ENCODE measurements at places on chromosomes 1 and 21.
A peak's percentile ranks its signal among the peaks of the same experiment; 100 is the strongest.

DNA sequence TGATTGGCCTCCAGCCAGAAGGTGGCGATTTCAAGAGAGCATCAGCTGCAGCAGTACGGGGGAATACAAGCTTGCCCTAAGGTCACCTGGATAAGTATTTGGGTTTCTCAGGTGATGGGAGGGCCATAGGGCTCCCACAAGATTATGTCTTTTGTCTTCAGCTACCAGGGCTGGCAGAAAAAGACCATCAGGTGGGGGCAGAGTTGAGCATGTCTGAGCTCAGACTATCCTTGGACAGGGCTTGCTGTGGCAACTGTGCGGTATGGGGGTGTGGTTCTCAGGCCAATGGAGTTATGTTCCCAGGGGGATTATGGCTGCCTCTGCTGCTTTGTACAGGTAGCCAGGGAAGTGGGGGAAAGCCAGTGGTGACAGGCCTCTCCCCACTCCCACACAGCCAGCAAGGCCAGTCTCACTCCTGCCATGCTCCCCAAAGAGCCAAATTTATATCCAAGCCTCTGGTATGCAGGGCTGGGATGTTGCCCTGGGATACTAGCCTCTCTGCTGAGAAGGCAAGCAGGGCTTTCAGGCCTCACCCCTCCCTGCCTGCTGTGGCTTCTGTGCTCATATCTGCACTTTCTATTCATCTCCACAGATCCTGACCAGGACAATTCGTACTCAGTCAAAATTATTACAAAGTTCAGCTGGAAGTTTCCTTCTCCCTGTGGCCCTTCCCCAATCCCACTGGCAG, 26.6 kb upstream of the CD84 start:
- no peak overlapping the region for H3K27ac ChIP-seq
- no peaks in the 10 kb centered on the region for H3K4me1 ChIP-seq
- H3K27me3 ChIP-seq, result no peaks in the 10 kb centered on the region
- no peak for DNase-seq

- no peak for DNase-seq
- H3K4me3 ChIP-seq, result no peak overlapping the region
- no peaks in the 10 kb centered on the region for H3K4me1 ChIP-seq
- no peaks in the 10 kb centered on the region for H3K36me3 ChIP-seq
Measured at GRCh38 chr1:40303790-40304189, 13.3 kb downstream of the COL9A2 start.

- H3K4me3 ChIP-seq, result no peak overlapping the region
- no peaks in the 10 kb centered on the region for H3K4me1 ChIP-seq
- H3K27me3 ChIP-seq, result no peaks in the 10 kb centered on the region
- no peak for DNase-seq
- H3K36me3 ChIP-seq, result no peaks in the 10 kb centered on the region
Measured at GRCh38 chr1:243962541-243962940, 88.5 kb upstream of the ZBTB18 start.

GRCh38 chr21:46185716-46186115, 1.5 kb upstream of the SPATC1L start:
- H3K4me3 ChIP-seq, result no peak overlapping the region
- H3K36me3 ChIP-seq, result no peaks in the 10 kb centered on the region
- H3K4me1 ChIP-seq, result no peaks in the 10 kb centered on the region
- H3K27me3 ChIP-seq, result no peaks in the 10 kb centered on the region
- H3K27ac ChIP-seq, result peak overlapping the region; percentile 79

DNA sequence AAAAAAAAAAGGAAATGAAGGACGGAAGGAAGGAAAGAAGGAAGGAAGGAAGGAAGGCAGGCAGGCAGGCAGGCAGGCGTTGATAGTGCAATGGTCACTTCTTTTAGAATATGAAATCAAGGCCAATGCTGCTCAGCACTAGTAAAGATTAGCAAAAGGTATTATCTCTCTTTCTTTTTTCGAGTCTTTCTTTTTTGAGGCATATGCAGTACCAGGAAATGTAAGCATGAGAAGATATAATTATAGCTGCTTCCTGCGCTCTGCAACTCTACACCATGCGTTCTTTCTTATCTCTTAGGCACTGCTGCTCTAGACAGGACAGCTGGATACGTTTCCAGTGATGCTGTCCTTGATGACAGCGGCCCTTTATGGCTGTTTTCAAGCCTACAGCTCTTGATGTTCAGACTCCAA, 1512.5 kb upstream of the B3GALT2 start:
- no peak overlapping the region for H3K27ac ChIP-seq
- H3K4me1 ChIP-seq, result no peaks in the 10 kb centered on the region
- H3K36me3 ChIP-seq, result no peaks in the 10 kb centered on the region
- no peak for DNase-seq
- no peaks in the 10 kb centered on the region for H3K27me3 ChIP-seq
- H3K4me3 ChIP-seq, result no peak overlapping the region

- DNase-seq, result no peak
- no peaks in the 10 kb centered on the region for H3K36me3 ChIP-seq
- H3K27ac ChIP-seq, result no peak overlapping the region
- H3K27me3 ChIP-seq, result no peaks in the 10 kb centered on the region
- no peaks in the 10 kb centered on the region for H3K4me1 ChIP-seq
- H3K4me3 ChIP-seq, result no peak overlapping the region
Measured at GRCh38 chr1:75274920-75275506, 140.8 kb downstream of the LHX8 start.

- H3K27me3 ChIP-seq, result no peaks in the 10 kb centered on the region
- no peak overlapping the region for H3K27ac ChIP-seq
- no peaks in the 10 kb centered on the region for H3K36me3 ChIP-seq
- DNase-seq, result no peak
- no peaks in the 10 kb centered on the region for H3K4me1 ChIP-seq
Measured at GRCh38 chr1:151871284-151872030, 17.9 kb upstream of the THEM5 start.

DNA sequence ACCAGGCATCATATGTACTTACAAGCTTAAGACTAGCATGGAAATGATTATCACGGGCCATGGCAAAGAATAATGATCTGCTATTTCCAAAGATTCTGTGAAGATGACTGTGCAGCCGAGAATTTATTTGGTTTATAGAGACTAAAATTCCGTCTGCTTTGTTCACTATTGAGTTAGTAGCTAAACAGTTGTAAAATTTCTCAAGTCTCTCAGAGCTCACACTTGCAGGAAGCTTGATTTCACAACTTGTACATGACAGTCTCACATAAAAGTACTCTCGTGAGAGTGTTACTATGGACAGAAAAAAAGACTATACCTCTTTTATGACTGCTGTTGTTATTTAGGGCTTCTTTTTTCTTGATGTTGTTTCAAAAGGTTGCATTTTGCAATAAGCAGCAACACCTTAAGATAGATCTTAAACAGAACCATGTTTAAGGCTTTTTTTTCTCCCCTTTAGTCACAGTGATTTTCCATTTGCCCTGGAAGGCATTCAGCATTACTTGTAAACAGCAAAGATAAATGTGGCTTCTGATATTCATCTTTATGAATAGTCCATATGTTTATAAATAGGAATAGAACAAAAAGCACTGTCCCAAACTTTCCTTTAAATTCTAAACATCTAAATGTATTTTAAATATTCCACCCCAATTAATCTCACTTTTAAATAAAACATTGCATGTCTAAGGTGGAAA, 24.8 kb downstream of the ST6GALNAC5 start:
- H3K36me3 ChIP-seq, result no peaks in the 10 kb centered on the region
- no peak for DNase-seq
- peak overlapping the region; percentile 40 for H3K27ac ChIP-seq
- peaks cover 15% of the 10 kb centered on the region for H3K4me1 ChIP-seq
- no peaks in the 10 kb centered on the region for H3K27me3 ChIP-seq

DNA sequence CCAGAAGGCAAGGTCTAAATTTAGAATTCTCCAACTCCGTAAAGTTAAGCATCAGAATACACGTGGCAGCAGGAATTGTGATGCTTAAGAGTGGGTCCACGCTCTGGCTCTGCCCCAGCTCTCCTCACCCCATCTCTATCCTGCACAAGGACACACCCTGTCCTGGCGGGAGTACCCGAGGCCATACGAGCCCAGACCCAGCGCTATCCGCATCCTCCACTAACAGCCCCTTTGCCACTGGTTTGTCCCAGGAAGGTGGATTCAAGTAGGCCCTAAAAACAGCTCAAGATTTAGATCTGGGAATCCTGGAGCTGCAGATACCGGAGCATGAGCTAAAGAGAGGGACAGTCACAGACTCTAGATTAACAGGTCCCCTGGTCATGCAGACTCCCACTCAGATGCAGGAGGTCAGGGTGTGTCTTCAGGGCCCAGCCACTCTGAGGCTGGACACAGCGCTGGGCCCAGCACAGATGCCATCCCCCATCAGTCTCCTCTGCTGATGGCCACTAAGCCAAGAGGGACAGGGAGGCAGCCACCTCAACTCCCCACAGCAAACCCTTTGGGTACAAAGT, 393.3 kb downstream of the NPHP4 start:
- no peak overlapping the region for H3K4me3 ChIP-seq
- no peaks in the 10 kb centered on the region for H3K27me3 ChIP-seq
- no peaks in the 10 kb centered on the region for H3K4me1 ChIP-seq
- DNase-seq, result no peak

GRCh38 chr1:210617293-210617692, 288.6 kb downstream of the HHAT start:
- H3K27ac ChIP-seq, result no peak overlapping the region
- H3K4me1 ChIP-seq, result no peaks in the 10 kb centered on the region
- H3K36me3 ChIP-seq, result no peaks in the 10 kb centered on the region
- no peak overlapping the region for H3K4me3 ChIP-seq
- no peaks in the 10 kb centered on the region for H3K27me3 ChIP-seq

GRCh38 chr1:211581526-211581925, 2.6 kb upstream of the SLC30A1 start:
- peak; percentile 75 for DNase-seq
- no peaks in the 10 kb centered on the region for H3K27me3 ChIP-seq
- no peaks in the 10 kb centered on the region for H3K36me3 ChIP-seq
- peak overlapping the region; percentile 98 for H3K27ac ChIP-seq
- no peaks in the 10 kb centered on the region for H3K4me1 ChIP-seq
- no peak overlapping the region for H3K4me3 ChIP-seq

DNA sequence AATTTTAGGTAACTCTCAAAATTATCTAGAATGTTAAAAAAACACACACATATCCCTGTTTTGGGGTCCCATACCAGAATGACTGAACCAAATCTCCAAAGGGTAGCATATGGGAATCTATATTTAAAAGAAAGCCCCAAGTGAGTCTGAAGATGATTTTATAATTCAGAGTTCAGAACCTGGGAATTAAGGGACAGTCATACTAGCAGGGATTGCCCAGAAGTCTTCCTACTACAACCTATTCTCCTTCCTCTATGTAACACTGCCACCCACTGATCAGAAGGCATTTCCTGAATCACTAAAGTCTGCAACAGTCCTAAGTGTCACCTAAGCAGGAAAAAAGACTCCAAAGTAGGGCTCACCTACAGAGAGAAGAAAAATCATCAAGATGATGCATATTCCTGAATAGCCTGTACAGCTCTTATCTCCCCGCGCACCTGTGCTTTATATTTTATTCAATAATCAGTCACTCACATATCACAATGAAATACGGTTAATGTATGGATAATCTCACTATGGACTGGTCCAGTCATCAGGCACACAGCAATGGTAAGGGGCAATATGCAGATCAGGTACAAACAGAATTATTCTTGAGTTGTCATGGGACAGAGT, 4.9 kb downstream of the RGS1 start:
- H3K36me3 ChIP-seq, result no peaks in the 10 kb centered on the region
- H3K27me3 ChIP-seq, result no peaks in the 10 kb centered on the region
- peak overlapping the region; percentile 45 for H3K4me3 ChIP-seq
- H3K27ac ChIP-seq, result peak overlapping the region; percentile 80
- DNase-seq, result no peak

DNA sequence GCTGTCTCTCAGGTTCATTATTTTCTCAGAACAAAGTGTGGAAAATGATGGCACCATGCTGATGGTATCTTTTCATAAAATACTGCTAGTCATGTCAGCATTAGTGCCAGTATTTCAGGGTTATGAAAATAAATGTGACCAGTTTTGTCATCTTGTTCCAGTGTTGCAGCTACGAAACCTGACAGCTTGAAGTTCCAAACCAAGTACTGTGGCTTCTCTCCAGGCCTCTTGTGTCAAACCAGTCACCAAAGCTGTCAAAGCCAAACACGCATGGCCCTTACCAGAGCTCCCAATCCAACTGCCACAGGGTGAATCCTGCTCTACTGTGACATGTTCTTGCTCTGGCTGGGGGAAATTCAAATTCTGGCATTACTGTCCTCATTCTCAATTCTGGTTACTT, 20.7 kb upstream of the EXO1 start:
- H3K27me3 ChIP-seq, result no peaks in the 10 kb centered on the region
- no peak overlapping the region for H3K4me3 ChIP-seq
- H3K27ac ChIP-seq, result no peak overlapping the region
- peaks cover 6% of the 10 kb centered on the region for H3K4me1 ChIP-seq

GRCh38 chr1:220330265-220330664, 58.0 kb upstream of the RAB3GAP2 start:
- no peak overlapping the region for H3K4me3 ChIP-seq
- H3K27ac ChIP-seq, result no peak overlapping the region
- no peaks in the 10 kb centered on the region for H3K36me3 ChIP-seq
- no peaks in the 10 kb centered on the region for H3K4me1 ChIP-seq

DNA sequence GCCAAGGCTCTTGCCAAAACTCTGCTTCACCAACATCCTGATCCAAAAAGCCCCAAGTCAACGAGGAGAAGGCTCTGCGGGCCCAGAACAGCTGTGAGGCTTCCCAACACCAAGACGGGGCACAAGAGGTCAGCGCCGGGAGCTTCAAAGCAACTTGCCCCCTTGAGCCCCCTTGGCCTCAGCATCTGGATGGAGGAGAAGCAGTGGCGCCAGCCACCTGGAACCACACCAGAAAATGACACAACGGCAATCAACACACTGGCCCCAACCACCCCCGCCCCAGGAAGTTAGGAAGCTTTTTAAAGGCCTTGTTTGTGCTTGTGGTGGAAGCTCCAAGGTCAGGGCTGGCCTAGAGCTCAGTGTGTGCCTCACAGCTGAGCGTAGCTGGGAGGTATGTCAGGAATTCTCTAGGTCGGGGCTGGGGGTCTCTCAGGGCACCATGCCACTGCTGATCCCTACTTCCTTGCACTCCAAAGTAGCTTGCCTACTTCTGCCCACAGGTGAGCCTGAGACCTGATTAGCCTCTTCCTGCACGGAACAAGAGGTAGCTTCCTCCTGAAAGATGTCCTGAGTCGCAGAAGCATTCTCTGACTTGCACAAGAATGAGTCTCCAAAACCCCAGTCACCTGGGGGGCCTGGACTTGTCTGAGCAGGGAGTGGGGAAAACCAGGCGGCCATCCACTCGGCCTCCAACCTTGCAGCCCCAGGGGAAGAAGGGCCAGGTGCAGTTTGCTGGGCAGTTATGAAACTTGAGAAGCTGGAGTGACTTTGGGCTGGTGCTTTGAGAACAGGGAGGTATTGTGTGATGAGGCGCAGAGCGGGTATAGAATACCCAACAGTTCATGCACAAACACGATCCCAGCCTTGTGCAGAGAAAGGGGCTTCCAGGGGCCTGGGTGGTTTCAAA, 9.7 kb upstream of the SRP9 start:
- H3K27me3 ChIP-seq, result no peaks in the 10 kb centered on the region
- DNase-seq, result peak; percentile 76
- peaks cover 74% of the 10 kb centered on the region for H3K4me1 ChIP-seq
- no peak overlapping the region for H3K4me3 ChIP-seq
- no peaks in the 10 kb centered on the region for H3K36me3 ChIP-seq

GRCh38 chr1:28926629-28927265, 12.4 kb downstream of the EPB41 start:
- no peak for DNase-seq
- H3K4me1 ChIP-seq, result no peaks in the 10 kb centered on the region
- no peaks in the 10 kb centered on the region for H3K36me3 ChIP-seq
- no peak overlapping the region for H3K27ac ChIP-seq
- H3K27me3 ChIP-seq, result no peaks in the 10 kb centered on the region
- no peak overlapping the region for H3K4me3 ChIP-seq

- no peak overlapping the region for H3K27ac ChIP-seq
- no peaks in the 10 kb centered on the region for H3K27me3 ChIP-seq
- no peaks in the 10 kb centered on the region for H3K36me3 ChIP-seq
- no peaks in the 10 kb centered on the region for H3K4me1 ChIP-seq
Measured at GRCh38 chr1:14728516-14728915, 130.0 kb downstream of the KAZN start.

Data from sigmoid colon (tissue), 7 donors.